ENCODE measurements at places on chromosomes 6 and 20.

GRCh38 chr6:134863763-134864510 lies 86.0 kb downstream of the ALDH8A1 start:
- no peaks in the 10 kb centered on the region for H3K4me1 ChIP-seq
- no peak overlapping the region for H3K4me3 ChIP-seq
- H3K27ac ChIP-seq = no peak overlapping the region
- H3K27me3 ChIP-seq = peaks cover 5% of the 10 kb centered on the region
- no peaks in the 10 kb centered on the region for H3K36me3 ChIP-seq

GRCh38 chr20:23444859-23445258 lies 5.4 kb downstream of the CSTL1 start:
- DNase-seq = no peak
- H3K4me1 ChIP-seq = no peaks in the 10 kb centered on the region
- no peaks in the 10 kb centered on the region for H3K36me3 ChIP-seq
- no peak overlapping the region for H3K27ac ChIP-seq
- H3K27me3 ChIP-seq = no peaks in the 10 kb centered on the region

- no peak overlapping the region for H3K27ac ChIP-seq
- H3K36me3 ChIP-seq = no peaks in the 10 kb centered on the region
- H3K4me1 ChIP-seq = no peaks in the 10 kb centered on the region
- H3K4me3 ChIP-seq = no peak overlapping the region
These were observed 33.3 kb upstream of the PRSS16 start for GRCh38 chr6:27214126-27214601.

DNA sequence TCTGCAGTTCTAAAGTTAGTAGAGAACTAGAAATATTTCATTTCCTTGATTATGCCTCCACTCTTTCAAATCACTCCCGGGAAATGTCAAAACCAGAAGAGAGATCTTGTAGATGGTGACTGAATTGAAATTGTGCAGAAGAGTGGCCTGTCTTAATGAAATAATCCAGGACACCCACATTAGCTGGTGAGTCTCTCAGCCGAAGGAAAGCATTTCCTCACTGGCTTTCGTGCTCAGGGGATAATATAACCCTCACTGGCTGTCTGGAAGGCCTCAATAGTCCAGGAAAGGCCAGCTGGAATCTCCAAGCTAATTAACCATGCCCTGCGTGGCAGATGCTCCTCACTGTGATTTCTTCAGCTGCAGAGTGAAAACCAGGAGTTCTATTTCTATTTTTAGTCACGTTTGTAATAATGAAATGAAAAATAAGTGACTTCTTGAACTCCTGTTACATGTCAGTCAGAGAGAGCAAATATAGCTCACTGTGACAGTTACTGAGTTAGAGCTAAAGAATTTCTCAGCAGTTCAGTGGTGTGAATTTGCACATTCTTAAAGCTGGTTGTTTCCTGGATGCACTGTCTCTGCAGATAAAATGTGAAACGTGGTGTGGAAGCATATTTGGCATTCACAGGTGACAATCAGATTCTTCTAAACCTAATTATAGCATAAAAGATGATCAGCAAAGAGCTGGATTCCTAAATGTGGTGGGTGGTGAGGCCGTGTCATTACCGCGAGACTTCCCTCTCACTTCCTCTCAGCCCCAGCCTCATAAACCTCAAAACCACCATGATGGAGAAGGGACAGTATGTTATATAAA lies 211.7 kb downstream of the LMBRD1 start:
- DNase-seq = no peak
- H3K4me3 ChIP-seq = no peak overlapping the region
- no peaks in the 10 kb centered on the region for H3K4me1 ChIP-seq

DNA sequence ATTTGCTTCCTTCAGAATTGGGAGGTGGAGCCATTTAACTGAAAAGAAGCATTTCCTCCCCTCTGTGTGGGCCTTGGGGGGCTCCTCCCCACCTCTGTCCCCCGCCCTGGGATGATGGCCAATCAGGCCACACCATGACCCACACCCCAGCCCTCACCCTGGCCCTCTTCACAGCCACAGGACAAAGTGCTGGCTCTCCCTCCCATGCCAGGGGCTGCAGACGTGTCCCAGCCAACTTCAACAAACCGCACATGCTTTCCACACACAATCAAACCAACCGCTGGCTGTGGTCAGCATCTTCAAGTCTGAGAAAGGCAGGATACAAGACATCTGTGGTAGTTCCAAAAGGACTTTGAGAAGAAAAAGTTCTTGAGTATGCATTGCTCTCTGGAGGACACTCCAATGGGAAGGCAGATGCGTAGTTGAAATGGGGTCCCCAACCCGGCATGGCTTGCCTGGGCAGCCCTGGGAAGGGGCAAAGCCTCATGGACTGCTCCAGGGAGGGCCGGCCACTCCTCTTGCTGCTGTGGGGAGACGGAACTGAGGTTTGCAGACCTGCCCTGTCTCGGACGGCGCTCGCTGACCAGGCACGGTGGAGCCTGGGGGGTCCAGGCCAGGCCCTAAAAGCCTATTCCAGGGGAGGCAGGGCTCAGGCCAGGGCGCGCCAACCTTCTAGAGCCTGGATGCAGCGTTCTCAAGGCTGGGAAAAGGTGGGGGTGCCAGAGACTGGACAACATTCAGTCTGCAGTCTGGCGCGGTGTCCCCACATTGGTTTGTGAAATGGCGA lies 12.2 kb downstream of the TTLL2 start:
- H3K27ac ChIP-seq = no peak overlapping the region
- no peaks in the 10 kb centered on the region for H3K27me3 ChIP-seq
- H3K36me3 ChIP-seq = no peaks in the 10 kb centered on the region

DNA sequence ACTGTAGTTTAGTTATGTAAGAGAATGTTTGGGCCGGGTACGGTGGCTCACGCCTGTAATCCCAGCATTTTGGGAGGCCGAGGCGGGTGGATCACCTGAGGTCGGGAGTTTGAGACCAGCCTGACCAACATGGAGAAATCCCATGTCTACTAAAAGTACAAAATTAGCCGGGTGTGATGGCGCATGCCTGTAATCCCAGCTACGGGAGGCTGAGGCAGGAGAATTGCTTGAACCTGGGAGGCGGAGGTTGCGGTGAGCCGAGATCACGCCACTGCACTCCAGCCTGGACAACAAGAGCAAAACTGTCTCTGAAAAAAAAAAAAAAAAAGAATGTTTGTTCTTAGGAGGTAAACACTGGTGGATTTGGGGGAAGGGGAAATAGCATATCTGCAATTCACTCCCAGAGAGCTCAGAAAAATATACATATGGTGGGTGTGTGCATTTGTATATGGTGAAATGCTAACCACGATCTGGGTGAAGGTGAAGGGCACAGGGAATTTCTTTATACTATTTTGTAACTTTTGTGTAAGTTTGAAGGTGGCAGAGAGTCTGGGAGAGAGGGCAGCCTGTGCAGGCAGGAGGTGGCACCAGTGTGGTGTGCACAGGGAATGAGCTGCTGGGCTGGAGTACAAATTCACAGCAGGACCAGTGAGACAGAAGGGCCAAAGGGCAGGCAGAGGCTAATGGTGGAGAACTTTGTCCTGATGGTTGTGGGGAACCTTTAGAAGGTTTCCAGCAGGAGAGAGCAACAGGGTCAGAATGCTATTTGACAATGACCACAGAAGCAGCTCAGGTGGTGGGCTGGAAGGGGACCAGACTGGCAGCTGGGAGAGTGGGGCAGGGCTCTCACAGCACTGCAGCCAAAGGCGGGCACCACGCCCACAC lies 42.4 kb downstream of the SSR1 start:
- H3K4me1 ChIP-seq = no peaks in the 10 kb centered on the region
- H3K36me3 ChIP-seq = no peaks in the 10 kb centered on the region
- H3K27me3 ChIP-seq = no peaks in the 10 kb centered on the region

DNA sequence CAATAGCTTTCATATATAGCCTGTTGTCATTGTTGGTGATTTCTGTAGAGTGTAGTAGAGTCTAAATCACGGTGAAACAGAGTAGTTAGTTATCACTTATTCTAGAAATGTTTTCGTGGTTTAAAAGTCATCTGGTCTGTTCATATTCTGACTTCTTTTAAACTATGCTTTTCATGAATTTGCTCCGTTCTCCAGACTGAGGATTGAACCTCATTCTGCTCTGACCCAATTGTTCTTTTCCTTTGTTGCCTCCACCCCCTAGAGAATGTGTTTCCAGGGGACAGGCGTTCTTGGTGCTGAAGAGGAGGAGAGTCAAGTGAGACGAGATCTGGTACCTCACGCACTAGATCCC lies 748 bp upstream of the ZNF292 start:
- H3K27me3 ChIP-seq = no peaks in the 10 kb centered on the region
- H3K4me1 ChIP-seq = peaks cover 71% of the 10 kb centered on the region
- H3K4me3 ChIP-seq = peak overlapping the region; percentile 87
- no peaks in the 10 kb centered on the region for H3K36me3 ChIP-seq
